CD4-positive, CD25-positive, alpha-beta regulatory T cell (primary cell): ENCODE measurements at places on chromosomes 2 and 18. TPM values are rescaled to one million over a fixed set of nuclear protein-coding genes. Genes with fewer than 3 reads are reported as not detected.

DNA sequence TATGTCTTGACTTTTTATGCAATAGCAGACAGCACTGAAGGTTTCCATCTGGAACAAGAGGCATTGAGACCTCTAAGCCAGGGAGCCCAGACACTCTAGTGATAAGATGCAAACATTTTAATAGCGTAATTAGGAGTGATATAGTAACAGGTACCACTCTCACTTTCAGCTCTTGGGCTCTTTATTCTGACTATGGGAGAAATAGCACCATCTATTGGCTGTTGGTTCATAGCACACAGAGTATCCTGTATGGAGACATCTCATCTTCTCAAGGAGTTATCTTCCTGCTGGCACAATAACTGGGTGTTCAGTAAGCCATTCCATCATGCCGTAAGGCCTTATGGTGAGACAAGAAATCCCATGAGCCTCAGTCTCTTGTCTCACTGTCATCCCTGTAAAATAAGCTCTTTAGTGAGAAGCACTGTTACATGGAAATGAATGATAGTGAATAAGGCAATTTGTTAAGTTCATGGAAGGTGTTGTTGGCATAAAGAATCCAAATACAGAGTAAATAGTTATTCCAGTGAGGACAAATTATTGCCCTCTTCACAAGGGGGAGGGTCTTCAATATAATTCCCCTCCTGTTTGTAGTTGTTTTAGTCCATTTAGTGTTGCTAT lies 48.3 kb downstream of the THUMPD2 start:
- no peak overlapping the region for H3K4me3 ChIP-seq
- DNase-seq, result peak; percentile 42
- H3K27ac ChIP-seq, result no peak overlapping the region
- no peaks in the 10 kb centered on the region for H3K27me3 ChIP-seq
- H3K36me3 ChIP-seq, result peaks cover 8% of the 10 kb centered on the region

GRCh38 chr18:58044370-58045241 lies 580 bp downstream of the NEDD4L start:
- DNase-seq, result peak; percentile 18
- H3K36me3 ChIP-seq, result no peaks in the 10 kb centered on the region
- no peak overlapping the region for H3K27ac ChIP-seq
- peak overlapping the region; percentile 66 for H3K4me3 ChIP-seq

- H3K27me3 ChIP-seq, result no peaks in the 10 kb centered on the region
- no peak overlapping the region for H3K4me3 ChIP-seq
- no peaks in the 10 kb centered on the region for H3K4me1 ChIP-seq
- H3K27ac ChIP-seq, result no peak overlapping the region
- DNase-seq, result no peak
- no peaks in the 10 kb centered on the region for H3K36me3 ChIP-seq
Observed at GRCh38 chr2:32844253-32844652, 102.5 kb upstream of the LTBP1 start.

GRCh38 chr2:206341396-206341795 lies 66.9 kb downstream of the ZDBF2 start:
- no peaks in the 10 kb centered on the region for H3K27me3 ChIP-seq
- H3K4me3 ChIP-seq, result no peak overlapping the region
- no peak for DNase-seq

UGT1A3 gene
- total RNA-seq, result not detected

DNA sequence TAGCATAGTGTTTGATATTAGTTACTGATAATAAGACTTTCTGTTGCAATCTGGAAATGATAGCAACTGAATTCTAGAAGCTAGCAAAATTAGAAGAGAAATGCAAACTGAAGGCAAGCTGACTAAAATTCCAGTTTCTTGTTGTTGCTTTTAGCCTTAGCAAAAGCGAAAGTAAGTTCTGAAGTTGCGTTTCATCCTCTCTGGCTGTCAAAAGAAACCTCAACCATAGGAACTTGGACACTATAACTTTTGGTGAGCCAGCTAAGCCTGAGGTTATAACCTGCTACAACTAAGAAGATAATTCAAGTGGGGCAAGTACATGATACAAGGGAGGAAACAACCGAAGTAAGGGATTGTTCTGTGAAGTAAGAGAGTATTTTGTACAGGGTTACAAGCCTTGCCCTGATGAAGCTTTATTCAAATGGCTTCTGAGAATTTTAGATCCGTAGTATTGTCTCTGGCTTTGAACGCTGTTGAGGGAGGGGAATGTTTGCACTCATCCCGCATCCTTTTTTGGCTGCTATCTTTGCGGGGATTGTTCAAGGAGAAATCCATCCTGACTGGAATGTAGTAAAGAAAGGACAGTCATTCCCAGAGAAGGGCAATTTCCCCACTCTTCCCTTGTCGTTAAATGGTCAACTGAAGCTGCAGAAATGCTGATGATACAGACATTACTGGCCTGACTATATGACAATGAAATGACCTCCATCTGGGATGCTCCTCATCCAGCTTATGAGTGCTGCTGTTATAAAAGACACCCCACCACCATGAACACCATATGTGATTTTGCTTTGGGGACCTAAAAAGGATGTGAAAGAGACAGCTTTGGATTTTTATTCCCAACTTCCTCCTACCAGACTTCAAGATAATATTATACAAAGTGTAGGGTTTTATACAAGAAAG lies 7.0 kb upstream of the TMX3 start:
- no peaks in the 10 kb centered on the region for H3K36me3 ChIP-seq
- peaks cover 5% of the 10 kb centered on the region for H3K4me1 ChIP-seq
- peak overlapping the region; percentile 74 for H3K4me3 ChIP-seq
- DNase-seq, result peak; percentile 31

DNA sequence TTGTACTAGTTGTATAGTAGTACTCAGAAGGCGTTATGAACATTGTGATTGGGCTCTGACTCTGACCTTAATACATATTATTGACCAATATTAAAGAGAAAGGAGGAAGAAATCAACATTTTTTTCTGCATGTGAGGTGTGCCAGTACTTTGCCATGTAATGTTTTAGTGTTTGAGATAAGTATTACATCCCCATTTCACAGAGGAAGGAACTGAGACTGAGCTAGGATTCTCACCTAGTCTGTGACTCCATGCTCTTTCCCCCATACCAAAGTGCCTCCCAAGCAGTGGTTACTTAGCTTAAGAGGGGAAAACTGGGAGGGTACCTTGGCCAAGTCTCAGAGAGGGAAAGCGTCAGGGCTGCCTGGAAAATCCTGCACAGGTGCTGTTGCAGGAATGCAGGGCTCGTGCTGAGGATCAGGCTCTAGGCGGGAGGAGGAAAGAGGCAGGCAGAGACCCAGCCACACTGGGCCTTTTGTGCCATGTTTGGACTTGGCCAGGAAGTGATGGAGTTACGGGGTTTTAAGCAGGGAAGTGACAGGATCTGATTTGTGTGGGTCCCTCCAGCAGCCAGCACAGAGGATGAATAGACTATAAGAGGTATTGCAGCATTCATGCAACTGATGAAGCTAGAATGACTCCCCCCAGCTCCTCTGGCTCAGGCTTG lies 1.7 kb downstream of the PNKD start:
- DNase-seq, result no peak
- H3K27me3 ChIP-seq, result no peaks in the 10 kb centered on the region
- H3K4me3 ChIP-seq, result peak overlapping the region; percentile 0
- H3K27ac ChIP-seq, result peak overlapping the region; percentile 26

B3GNT2 gene
- 61.5 TPM for total RNA-seq

DNA sequence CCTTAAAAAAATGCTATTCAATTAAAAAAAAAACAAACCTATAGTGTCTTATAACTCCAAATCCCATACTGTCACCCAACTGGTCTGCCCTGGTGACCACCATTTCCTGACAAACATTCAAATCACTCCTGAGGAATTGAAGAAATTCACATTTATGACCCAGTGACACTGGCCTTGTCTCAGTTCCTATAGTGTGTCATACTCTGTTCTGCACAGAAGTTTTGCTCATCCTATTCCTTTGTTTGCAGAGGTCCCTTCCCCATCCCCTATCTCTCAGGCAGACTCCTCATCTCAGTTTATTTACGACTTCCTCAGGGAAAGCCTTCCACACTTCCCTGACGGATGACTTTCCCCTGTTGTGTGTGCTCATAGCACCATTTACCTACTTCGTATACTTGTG lies 14.7 kb downstream of the ZC3H6 start:
- no peaks in the 10 kb centered on the region for H3K27me3 ChIP-seq
- no peaks in the 10 kb centered on the region for H3K4me1 ChIP-seq
- DNase-seq, result no peak
- H3K4me3 ChIP-seq, result no peak overlapping the region
- H3K36me3 ChIP-seq, result no peaks in the 10 kb centered on the region
- no peak overlapping the region for H3K27ac ChIP-seq

CCDC141 gene
- total RNA-seq, result 153 TPM

RESP18 gene
- total RNA-seq, result not detected

DNA sequence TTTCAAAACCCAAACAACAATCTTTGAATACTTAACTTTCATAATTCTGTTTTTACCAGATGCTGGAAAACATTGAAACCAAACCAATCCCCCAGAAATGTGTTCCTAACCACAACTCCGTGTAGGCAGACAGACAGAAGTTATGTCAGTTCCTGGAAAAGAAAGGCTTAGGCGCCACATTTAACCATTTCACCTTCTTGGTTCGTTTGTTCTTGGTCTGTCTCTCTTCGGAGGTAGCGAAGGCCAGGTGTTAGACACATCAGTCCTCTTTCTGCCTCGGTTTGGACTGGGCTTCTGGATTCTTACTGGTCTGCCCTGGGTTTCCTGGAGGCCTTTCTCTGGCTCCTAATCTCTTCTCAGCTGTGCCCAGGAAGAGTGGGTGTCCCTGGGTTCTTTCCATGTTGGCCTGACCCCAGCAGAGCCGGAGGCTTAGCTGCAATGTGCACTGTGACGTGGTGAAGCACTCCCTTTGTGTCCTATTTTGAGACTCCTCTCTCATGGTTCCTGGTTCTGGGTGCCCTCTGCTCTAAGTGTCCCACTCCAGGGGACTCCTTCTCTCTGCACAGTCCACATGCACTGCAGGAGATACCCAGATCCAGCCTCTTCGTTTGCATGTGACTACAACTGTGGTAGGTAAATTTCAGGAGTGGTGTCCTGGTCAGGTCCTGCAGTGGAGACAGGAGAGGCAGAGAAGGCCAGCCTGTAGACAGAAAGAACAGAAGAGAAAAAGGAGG lies 23.1 kb upstream of the RAB31 start:
- no peak overlapping the region for H3K27ac ChIP-seq
- peaks cover 18% of the 10 kb centered on the region for H3K27me3 ChIP-seq
- no peaks in the 10 kb centered on the region for H3K4me1 ChIP-seq
- DNase-seq, result no peak
- H3K4me3 ChIP-seq, result no peak overlapping the region

STEAP3 gene
- not detected for total RNA-seq

GRCh38 chr18:46732201-46732600 lies 24.7 kb downstream of the ST8SIA5 start:
- H3K27ac ChIP-seq, result no peak overlapping the region
- no peak overlapping the region for H3K4me3 ChIP-seq
- H3K4me1 ChIP-seq, result no peaks in the 10 kb centered on the region
- H3K36me3 ChIP-seq, result no peaks in the 10 kb centered on the region
- no peaks in the 10 kb centered on the region for H3K27me3 ChIP-seq

DNA sequence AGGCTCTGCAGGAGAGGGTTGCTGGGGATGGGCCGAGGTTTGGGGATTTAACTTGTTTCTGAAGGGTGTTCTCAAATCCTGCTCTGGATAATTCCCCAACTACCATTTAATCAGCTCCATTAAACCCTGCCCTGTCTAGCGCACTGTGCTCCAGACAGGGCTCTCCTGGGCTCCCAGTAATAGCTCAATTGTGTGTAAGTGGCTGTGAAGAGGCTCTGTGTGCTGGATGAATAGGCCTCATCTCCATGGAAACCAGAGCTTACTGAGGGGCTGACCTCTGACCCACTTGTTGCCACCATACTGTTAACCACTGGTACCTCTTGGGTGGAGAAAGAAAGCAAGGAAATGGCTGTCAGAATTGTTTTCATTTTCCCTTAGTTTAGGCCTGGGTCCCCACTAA lies 92.9 kb downstream of the TGOLN2 start:
- no peak overlapping the region for H3K27ac ChIP-seq
- no peak for DNase-seq
- no peak overlapping the region for H3K4me3 ChIP-seq
- no peaks in the 10 kb centered on the region for H3K27me3 ChIP-seq

- peak overlapping the region; percentile 99 for H3K4me3 ChIP-seq
- peak; percentile 80 for DNase-seq
- peaks cover 83% of the 10 kb centered on the region for H3K4me1 ChIP-seq
- no peaks in the 10 kb centered on the region for H3K27me3 ChIP-seq
Observed at GRCh38 chr18:24019641-24020331, 5.2 kb downstream of the TTC39C start.

DNA sequence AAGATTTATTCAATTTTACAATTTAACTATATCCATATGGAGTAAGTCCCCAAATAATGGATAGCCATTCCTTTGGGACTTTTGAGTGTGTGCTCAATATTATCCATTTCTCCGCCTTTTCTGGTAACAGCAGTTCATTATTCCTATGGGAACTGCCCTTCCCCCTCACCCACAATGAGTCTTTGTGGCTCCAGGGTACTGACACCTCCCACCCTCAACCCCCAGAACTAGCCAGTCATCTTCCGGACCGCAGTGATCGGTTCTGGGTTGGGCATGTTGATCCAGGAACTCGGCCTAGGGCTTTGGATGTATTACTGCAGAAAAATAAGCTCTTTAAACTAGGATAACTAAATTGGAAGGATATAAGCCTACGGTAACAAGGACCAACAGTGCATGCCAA lies 45.4 kb upstream of the CCDC150 start:
- H3K27ac ChIP-seq, result no peak overlapping the region
- H3K4me3 ChIP-seq, result no peak overlapping the region
- H3K36me3 ChIP-seq, result no peaks in the 10 kb centered on the region
- H3K4me1 ChIP-seq, result peaks cover 8% of the 10 kb centered on the region
- no peak for DNase-seq

ASB18 gene
- not detected for total RNA-seq

- H3K36me3 ChIP-seq, result peaks cover 27% of the 10 kb centered on the region
- H3K4me3 ChIP-seq, result no peak overlapping the region
- H3K27me3 ChIP-seq, result no peaks in the 10 kb centered on the region
- DNase-seq, result no peak
- H3K27ac ChIP-seq, result no peak overlapping the region
- peaks cover 20% of the 10 kb centered on the region for H3K4me1 ChIP-seq
Observed at GRCh38 chr2:68214381-68214780, 38.0 kb downstream of the PPP3R1 start.

GRCh38 chr2:37629529-37629928 lies 41.9 kb downstream of the CDC42EP3 start:
- no peaks in the 10 kb centered on the region for H3K27me3 ChIP-seq
- no peak overlapping the region for H3K27ac ChIP-seq
- no peak for DNase-seq
- peaks cover 38% of the 10 kb centered on the region for H3K4me1 ChIP-seq
- H3K36me3 ChIP-seq, result no peaks in the 10 kb centered on the region
- H3K4me3 ChIP-seq, result no peak overlapping the region

DNA sequence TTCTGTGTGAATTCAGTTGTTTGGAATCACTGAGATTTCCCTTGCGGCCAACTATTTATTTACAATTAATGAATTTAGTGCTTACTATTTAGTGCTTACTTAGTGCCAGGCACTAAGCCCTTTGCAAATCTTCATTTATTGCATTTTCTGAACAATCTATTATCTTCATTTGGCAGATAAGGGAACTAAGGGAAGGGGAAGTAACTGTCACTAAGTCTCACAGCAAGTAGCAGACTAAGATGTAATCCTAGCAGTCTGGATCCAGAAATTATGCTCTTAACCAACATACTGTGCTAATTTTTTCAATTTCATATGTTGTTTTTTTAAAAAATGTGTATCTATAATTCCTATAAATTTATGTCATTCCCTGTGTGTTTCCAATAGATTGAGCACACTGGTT lies 214.4 kb upstream of the EPC2 start:
- no peaks in the 10 kb centered on the region for H3K4me1 ChIP-seq
- H3K27me3 ChIP-seq, result no peaks in the 10 kb centered on the region
- no peak overlapping the region for H3K27ac ChIP-seq
- no peak overlapping the region for H3K4me3 ChIP-seq
- H3K36me3 ChIP-seq, result no peaks in the 10 kb centered on the region
- no peak for DNase-seq

- no peak overlapping the region for H3K4me3 ChIP-seq
- no peak for DNase-seq
- no peaks in the 10 kb centered on the region for H3K27me3 ChIP-seq
- H3K36me3 ChIP-seq, result no peaks in the 10 kb centered on the region
Observed at GRCh38 chr2:40281021-40281940, 170.6 kb downstream of the SLC8A1 start.
